NCI-H460 (cell line): ENCODE measurements at places on chromosomes 7 and 10.
A peak's percentile ranks its signal among the peaks of the same experiment; 100 is the strongest.

DNA sequence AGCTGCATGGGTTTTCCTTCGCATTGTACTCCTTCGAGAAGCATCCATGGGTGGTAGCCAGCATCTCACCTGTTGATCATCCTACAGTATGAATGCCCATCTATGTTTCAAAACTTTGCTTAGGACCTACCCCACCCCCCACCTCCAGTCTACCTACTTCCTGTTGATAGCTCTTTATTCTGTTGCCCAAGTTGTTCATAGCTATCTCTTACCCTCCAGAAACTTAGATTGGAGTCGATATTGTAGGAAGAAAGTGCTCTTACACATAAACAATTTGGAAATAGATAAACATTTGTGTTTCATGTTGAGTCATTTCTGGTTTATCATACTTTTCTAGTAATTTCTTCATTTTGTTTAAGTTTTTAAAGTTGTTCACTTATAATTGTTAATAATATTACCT lies 90.1 kb downstream of the FAS start:
- DNase-seq: no peak

- no peak for DNase-seq
These were observed 22.1 kb upstream of the HSPB1 start for GRCh38 chr7:76280408-76280807.

GRCh38 chr7:29019896-29020295 lies 61.8 kb upstream of the TRIL start:
- peak; percentile 44 for DNase-seq

- DNase-seq: no peak
These were observed 159.1 kb downstream of the ARHGAP12 start for GRCh38 chr10:31769564-31769963.

- DNase-seq: no peak
These were observed 12.6 kb upstream of the AOAH start for GRCh38 chr7:36736899-36737211.

GRCh38 chr7:1620835-1621234 lies 49.2 kb upstream of the ELFN1 start:
- DNase-seq: no peak

DNA sequence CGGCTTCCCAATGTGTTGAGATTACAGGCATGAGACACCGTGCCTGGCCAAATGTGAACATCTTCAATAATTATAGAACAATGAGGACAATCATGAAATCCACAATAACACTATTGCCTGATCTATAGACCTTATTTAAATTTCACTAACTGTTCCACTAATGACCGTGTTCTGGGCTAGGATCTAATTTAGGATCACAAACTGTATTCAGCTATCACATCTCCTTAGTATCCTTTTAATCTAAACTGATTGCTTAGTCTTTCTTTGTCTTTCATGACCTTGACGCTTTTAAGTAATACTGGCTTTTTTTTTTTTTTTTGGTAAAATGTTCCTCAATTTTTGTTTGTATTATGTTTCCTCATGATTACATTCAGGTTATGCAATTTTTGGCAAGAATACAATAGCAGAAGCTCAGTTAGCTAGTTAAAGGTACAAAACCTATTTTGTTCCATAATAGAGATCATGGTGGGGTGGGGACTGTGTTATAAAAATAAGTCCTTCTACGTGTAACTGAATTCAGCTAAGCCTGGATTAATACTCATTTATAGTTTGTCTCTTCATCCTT lies 158.4 kb downstream of the AOAH start:
- no peak for DNase-seq

DNA sequence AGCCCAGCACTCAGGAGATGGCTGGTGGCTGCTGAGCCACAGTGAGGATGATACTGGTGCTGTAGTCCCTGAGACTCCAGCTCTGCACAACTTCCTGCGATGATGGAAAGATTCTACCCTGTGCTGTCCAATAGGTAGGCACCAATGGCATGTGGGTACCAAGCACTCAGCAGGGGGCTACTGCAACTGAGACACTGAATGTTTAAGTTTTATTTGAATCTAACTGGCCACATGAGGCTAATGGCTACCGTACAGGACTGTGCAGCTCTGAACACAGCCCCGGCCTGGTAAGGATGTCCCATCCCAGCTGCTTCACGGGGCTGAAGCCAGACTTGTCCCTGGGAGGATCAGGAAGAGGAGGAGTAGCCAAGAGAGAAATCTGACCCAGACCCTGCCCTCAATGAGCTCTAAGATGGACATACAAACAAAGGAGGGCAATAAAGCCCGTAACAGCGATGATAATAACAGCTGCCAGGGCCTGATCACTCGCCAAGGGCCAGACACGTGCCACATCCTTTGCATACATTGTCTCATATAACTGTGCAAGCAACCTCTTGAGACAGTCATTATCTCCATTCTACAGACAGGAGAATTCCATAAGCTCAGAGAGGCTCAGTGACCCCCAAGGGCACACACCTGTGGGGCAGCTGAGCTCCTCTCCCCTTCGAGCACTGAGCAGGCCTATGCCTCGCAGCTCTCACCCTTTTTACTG lies 3.8 kb downstream of the GPRIN2 start:
- DNase-seq: no peak

- DNase-seq: no peak
These were observed 563.6 kb downstream of the TCERG1L start for GRCh38 chr10:130747946-130748345.

DNA sequence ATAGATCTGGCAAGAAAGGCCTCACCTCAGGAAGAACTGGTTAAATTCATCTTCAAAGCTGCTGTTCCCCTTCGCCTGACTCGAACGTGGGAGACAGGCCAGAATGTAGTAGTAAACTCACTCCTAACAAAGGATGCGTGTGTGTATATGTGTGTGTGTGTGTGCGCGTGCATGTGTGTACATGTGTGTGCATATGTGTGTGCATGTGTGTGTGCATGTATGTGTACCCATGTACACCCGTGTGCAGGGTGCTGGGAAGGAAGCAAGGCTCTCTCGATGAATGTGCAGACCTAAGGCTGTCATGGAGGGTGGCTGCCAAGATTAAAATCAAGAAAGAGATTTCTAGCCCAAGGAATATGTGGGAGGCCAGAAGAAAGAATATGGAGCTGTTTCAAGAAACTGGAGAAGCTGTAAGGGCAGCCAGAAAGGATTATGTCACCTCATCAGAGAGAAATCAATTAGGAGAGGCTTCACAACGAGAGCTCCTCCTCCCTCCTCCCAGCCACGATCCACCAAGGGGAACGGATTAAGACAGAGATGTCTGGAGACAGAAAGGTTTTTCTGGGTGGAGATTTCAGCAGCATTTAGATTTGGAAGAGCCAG lies 34.0 kb upstream of the LBX1 start:
- DNase-seq: no peak

DNA sequence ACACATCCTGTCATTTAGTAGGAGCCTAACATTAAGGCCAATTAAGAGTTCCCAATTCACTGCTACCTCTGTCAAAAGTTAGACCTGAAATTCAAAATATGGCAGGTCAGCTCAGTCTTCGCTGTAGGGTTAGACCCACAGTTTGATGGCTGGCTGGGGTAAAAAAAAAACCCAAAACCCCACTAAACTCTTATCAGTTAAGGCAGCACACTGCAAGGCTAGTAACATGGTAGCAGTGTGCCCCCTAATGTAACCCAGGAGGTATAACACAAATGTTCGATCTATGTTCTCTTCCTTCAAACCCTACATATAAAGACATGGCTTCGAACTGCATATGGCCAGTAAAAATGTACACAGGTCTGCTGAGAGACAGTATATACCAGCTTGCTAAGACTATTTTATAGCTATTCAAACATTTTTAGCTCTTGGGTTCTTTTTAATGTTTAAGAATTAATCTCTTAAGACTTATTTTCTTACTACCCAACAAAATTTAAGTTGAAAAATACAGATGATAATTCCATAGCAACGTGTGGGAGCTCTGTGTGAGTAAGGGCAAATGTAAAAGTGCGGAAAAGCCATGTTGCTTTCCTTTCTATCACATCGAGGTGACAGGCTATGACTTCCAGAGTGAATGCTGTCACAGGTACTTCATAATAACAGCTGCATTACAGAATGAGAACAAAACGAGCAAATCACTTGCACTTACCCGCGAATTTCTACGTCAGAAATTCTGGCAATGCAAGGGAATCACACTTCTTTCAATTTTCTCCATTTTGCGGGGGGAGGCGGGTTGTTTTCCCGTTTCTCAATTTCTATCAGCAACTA lies 168.4 kb upstream of the IMMP2L start:
- peak; percentile 17 for DNase-seq

DNA sequence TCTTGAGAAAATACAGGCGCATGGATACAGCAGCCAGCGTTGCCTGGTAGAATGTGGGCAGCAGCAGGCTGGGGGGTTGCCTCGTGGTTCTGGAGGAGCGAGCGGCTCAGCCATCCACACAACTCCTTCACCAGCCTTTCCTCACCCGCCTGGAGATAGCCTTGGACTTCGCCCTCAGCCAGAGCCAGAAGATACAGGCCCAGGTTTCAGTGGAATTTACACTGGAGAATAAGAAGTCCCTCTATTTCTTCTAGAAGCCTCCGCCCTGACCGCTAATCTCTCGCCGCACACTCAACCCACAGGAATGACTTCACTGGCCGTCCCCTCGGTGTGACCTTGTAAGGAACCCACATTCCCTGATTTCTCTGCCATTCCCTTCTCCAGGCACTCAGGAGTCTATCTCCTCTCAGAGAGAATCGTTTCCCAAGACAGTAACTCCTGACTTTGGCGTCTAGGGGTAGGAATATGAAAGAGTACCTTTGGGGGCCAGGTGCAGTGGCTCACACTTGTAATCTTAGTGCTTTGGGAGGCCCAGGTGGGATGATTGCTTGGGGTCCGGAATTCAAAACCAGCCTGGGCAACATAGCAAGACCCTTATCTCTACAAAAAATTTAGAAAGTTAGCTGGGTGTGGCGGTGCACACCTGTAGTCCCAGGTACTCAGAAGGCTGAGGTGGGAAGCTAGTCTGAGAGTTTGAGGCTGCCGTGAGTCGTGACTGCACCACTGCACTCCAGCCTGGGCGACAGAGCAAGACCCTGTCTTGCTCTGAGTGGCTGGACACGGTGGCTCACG lies 52.0 kb upstream of the ECHDC3 start:
- no peak for DNase-seq

GRCh38 chr10:30170814-30171213 lies 111.4 kb upstream of the JCAD start:
- DNase-seq: no peak

- no peak for DNase-seq
These were observed 601.4 kb upstream of the MGMT start for GRCh38 chr10:128865436-128866195.
